ENCODE measurements at places on chromosomes 3 and 15.
A peak's percentile ranks its signal among the peaks of the same experiment; 100 is the strongest.

DNA sequence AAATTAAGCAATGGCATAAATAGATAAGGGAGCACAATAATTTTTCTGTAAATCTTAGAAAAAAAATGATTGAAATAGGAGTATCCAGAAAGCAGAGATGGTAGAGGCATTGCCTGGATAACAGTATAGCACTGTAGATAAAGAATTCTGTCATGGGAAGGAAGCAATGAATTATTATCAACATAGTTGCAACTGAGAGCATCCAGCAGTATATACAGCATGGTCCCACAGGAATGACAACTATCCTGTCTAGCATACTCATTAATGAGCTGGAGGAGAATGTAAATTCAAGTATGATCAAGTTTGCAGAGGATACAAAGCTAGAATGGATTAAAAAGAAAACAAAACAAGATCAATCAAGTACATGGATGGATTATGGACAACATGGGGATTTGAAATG, 90.8 kb downstream of the DPH6 start:
- no peak for DNase-seq

GRCh38 chr15:94041746-94042145, 189.6 kb upstream of the MCTP2 start:
- no peak for DNase-seq

DNA sequence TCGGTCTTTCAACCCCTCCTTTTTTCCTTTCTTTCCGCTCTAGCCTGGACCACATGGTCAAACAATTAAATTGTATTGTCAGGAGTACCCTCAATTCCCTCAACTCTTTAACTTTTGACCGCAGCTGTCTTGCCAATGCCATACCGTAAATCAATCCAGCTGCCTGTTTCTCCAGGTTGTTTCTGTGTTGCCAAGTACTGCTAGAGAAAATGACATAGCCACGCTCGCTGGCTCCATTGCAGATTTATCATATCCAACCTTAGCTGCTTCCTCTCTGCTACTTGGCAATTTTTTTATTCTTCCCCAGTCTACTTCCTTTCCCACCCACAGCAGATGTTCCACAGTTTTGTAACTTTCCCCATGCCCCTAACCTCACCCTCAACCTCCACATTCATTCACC, 60.0 kb downstream of the ZNF385D start:
- no peak for DNase-seq

GRCh38 chr3:195761123-195761566, 40.4 kb downstream of the MUC20 start:
- DNase-seq = no peak

DNA sequence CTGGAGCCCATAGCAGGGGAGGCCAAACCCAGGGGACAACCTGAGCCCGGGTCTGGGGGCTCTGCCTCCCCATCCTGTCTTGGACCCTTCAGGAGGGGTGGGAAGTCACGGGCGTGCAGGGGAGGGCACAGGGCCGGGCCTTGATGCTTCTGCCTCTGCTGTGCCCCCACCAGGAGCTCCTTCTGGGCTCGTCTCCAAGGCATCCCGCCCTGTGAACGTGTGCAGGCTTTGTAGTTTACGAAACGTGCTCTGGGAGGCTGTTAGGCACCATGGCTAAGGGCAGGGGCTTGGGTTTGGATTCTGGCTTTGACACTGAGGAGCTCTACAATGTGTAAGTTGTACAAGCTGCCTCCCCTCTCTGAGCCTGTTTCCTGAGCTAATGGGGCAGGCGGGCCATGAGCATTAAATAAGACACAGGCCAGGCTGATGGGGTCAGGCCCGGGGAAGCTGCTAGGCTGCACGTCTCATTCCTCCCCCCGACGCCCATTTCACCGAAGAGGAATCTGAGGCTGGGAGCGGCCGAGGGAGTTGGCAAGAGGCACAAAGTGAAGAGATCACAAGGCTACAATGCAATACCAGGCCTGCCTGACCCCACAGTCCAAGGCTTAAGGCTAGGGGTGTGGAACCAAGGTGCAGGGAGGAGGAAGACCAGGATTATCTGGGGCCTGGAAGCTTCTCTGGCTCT, 19.6 kb downstream of the PLXND1 start:
- DNase-seq = no peak

- DNase-seq = no peak
Observed at GRCh38 chr3:142943870-142944269, 19.6 kb downstream of the PAQR9 start.

GRCh38 chr3:160106905-160107861, 118.0 kb upstream of the C3orf80 start:
- DNase-seq = no peak

GRCh38 chr3:150411976-150412375, 3.9 kb downstream of the TSC22D2 start:
- DNase-seq = no peak

DNA sequence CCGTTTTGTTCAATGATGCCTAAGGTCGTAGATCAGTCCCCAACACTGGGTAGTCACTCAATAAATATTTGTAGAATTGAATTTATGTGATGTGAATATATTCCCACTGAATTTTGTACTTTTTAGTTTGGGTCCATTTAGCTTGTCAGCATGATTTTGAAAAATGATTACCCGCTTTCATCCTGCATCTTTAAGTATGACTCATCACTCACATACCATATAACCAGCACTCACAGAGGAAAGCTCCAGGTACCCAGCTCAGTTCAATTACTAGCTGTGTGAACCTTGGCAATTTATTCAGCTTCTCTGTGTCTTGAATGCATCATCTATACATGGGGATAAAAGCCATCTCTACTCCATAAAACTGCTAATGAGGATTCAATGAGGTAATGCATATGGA, 2.2 kb upstream of the MLF1 start:
- DNase-seq = no peak

GRCh38 chr15:56528136-56528535, 63.2 kb upstream of the MNS1 start:
- DNase-seq = no peak

- DNase-seq = no peak
Observed at GRCh38 chr15:68719672-68720071, 101.0 kb downstream of the ANP32A start.

GRCh38 chr3:183285318-183285717, 32.3 kb downstream of the B3GNT5 start:
- DNase-seq = no peak

GRCh38 chr15:88834211-88834812, 31.1 kb downstream of the ACAN start:
- no peak for DNase-seq

DNA sequence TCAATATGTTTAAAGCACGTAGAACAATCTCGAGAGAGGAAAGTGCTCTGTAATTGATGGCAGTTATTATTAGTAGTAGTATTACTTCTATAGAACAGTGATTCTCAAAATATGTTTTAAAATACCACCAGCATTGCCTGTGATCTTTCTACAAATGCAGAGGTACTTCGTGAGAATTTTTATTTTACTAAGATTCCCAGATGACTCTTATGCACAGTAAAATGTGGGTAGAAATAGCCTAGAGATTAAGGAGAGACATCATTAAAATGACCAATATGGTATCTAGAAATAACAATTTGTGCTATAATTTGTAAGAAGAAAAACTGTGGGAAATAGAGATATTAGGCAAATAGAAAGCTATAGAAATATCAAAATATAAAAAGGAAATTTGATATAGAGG, 157.9 kb downstream of the SUCNR1 start:
- DNase-seq = no peak

GRCh38 chr3:12588039-12589009, 31.4 kb downstream of the MKRN2 start:
- peak; percentile 71 for DNase-seq

- DNase-seq = peak; percentile 27
Observed at GRCh38 chr3:11718637-11719405, 75.1 kb upstream of the VGLL4 start.

DNA sequence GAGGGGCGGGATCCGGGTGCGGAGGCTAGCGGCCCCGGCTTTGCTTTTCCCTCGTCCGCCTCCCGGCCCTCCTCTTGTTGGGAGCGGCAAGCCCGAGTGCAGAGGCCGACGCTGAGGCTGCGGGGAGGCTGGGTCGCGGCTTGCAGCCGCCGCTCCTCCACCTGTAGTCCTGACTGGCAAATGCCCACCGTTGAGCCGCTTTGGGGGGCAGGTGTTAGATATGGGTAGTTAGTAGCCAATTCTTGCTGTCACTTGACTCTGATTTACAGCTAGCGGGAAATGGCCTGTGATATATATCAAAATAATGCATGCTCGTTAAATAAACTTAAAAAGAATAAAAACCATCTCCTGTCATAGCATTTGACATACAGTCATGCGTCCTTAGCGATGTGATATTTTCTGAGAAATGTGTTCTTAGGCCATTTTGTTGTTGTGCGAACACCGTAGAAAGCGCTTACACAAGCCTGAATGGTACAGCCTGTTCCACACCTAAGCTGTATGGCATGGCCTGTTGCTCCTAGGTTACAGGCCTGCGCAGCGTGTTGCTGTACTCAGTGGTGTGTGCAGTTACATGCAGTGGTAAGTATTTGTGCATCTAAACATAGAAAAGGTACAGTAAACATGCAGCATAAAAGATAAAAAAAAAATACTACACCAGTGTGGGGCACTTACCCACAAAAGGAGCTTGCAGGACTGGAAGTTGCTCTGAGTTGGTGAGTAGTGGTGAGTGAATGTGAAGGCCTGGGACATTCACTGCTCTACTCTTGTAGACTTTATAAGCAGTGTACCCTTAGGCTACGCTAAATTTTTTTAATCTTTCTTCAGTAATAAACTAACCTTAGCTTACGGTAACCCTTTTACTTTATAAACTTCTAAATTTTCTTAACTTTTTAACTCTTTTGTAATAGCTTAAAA, 873 bp downstream of the CAPN7 start:
- DNase-seq = no peak

DNA sequence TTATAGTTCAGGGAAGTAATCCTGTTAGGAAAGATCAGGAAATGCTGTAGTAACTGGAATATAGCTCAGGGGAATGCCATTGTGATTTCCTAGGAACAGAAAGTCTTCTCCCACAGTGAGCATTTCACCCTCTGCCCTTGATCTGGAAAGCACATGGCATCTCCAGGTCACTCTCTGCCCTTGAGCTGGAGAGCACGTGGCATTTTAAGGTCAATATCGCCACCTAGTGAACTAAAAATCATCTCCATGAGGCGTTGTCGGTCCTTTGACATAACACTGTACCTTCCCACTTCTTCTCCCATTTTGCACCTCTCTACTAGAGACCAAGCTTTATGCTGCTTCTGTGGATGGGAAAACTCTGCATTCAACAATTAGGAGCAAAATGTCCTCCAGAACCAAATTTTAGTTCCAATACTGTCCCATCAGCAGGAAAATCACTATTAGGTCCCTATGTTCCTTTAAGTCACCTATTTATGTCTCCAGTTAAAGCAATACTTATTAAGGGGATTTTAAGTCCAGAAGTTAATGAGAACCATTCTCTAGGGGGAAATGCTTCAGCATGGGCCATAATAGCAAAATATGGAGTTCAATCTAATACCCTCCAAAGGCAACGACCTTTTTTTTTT, 54.7 kb upstream of the GK5 start:
- DNase-seq = peak; percentile 90

- peak; percentile 64 for DNase-seq
Observed at GRCh38 chr3:153970741-153971347, 150.3 kb upstream of the ARHGEF26 start.

DNA sequence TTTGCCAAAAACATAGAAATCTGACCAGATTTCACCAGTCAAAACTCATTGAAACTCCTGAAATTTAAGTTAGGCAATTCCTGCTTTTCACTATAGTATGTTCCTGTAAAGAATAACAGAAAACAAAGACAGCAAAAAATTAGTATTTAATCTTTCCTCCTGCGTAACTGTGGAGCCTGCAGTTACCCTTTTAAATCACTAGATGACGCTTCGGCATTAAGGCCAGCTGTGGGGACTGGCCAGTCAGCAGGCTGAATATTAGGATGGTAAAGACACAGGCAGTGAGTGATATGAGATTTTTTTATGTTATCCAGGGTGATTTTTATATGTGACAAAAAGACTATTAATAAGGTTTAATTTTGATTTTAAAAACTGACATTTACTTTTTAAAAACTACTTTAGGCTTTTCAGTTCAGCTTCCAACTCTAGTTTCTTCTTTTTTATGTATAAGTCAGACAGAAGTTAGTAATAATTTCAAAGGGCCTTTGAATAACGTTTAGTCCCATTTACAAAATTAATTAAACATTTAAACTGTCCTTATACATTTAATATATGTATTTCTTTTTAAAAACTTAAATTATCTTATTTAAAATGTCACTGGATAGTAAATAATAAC, 165.1 kb downstream of the PPM1L start:
- peak; percentile 19 for DNase-seq

DNA sequence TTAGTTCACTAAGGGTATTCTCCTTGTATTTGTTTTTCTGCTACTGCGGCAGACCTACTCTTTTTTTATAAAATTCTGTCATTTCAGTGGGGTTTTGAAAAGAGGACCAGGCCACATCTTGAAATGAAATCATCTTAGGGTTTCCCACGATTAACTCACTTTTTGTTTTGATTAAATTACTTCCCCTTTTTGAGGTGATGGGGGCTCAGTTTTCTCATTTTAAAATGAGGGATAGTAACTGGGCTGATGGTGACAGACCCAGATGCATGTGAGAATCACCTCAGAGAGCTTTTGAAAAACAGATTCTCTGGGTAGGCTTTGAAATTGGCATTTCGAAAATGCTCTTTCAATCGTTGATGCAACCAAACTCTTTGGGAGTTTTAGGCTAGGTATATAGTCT, 24.2 kb downstream of the UBE2Q2 start:
- DNase-seq = no peak

- no peak for DNase-seq
Observed at GRCh38 chr3:4894891-4895530, 84.2 kb upstream of the BHLHE40 start.

GRCh38 chr3:171094411-171094810, 67.9 kb upstream of the SLC2A2 start:
- no peak for DNase-seq

GRCh38 chr15:33649217-33649933, 318.9 kb upstream of the CHRM5 start:
- no peak for DNase-seq

GRCh38 chr15:66706225-66706732, 4.2 kb downstream of the SMAD6 start:
- DNase-seq = no peak

DNA sequence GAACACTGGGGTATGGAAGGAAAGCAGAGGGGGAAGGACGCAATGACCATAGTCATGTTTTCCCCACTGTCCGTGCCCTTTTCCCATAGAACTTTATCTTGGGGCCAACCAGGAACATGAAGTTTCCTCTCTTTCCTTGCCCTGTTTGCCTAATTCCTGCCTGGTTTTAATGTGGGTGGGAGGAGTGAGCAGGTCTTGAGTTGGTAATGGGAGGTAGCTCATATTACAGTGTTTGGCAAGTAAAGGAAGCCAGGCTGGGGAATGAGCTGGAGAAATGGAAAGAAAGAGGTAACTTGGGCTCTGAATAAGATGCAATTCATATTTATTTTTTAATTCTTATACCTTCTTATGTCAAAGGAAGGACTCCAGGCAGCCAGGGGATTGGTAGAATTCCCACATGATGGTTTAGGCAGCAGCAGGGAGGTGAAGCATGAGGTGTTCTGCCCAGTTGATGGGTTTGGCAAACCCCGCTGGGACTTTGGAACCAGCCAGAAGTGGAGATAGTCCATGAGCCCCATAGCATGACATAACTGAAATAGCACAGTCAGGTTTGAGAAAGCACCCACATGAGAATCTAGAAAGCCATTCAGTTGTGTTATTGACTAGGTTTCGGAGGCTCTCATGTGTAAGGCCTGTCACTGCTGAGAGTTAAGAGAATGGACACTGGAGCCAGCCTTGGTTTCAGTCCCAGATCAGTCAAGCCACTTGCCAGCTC, 60.0 kb downstream of the CCK start:
- DNase-seq = no peak

- no peak for DNase-seq
Observed at GRCh38 chr15:89809093-89809786, 5.4 kb downstream of the ANPEP start.
